ENCODE measurements at places on chromosomes 5 and 9. TPM values are rescaled to one million over a fixed set of nuclear protein-coding genes. Genes with fewer than 3 reads are reported as not detected.

MCIDAS gene
- total RNA-seq = not detected

MED10 gene
- total RNA-seq = 13.5 TPM

HTR4 gene
- total RNA-seq = not detected

ZBTB6 gene
- 16.3 TPM for total RNA-seq

C7 gene
- total RNA-seq = under 0.01 TPM

PTPN3 gene
- 2.3 TPM for total RNA-seq

Data from fibroblast of lung (primary cell).